ENCODE measurements at places on chromosomes 6 and 20.

- DNase-seq = peak; percentile 47
These were observed 29.4 kb downstream of the PHIP start for GRCh38 chr6:79048611-79049010.

DNA sequence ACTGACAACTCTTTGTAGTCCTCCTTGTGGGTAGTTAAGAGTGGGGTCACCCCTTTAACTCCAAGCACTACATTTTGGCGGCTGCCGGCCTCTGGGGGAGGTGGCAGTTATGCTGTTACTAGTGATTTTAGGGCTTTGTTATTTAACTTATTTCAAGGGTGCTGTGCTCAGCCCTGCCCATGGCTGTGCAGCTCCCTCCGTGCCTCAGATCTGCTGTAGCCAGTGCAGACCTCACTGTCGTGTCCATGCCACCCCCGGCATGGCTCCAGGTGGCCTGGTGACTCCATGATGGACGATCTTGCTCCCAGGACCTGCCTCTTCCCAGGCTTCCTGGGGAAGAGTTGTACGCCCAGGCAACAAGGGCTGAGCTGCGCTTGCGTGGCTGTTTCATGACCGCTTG is 15.4 kb downstream of the UQCC2 start:
- no peak for DNase-seq

GRCh38 chr20:24773168-24773567 is 175.9 kb upstream of the CST7 start:
- DNase-seq = no peak

DNA sequence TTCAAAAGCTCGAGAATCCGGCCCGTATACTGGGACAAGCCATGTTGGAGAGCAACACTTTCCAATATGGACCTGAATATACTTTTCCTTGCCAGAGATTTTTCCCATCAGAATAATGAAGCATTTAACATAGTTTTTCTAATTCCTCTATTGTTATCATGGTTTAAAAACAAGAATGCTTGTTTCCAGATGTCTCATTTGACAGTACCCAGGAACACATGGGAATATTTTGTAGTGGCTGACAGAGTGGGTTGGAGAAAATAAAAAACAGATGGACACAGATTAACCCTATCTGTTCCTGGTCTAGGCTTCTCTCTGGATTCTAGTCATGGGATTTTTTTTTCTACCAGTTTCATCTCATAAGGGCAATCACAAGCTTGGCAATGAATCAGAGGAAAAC is 164.8 kb upstream of the CEP162 start:
- no peak for DNase-seq
